Fibroblast of pulmonary artery (primary cell): ENCODE measurements at places on chromosomes 12 and 14.

DNA sequence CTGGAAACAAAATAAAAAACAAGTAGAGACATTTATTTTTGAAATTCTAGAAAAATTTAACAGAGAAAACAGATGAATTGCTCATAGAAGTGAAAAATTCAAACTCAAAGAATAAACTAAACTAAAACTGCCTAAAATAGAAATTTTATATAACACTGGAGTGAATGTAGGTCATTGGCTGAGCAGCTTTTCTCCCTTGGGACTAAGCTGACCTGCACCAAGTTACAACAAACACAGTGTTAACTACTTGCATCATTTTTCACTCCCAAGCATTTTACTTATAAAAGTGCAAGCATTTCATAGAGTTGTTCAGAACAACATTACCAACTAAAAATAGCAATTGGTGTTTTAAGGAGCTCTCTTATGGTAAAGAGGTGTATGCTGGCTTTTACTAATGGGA lies 298.1 kb downstream of the MED13L start:
- no peak for DNase-seq

GRCh38 chr12:12642916-12643315 lies 31.2 kb downstream of the CREBL2 start:
- no peak for DNase-seq

- no peak for DNase-seq
Measured at GRCh38 chr12:92063641-92064040, 82.0 kb downstream of the BTG1 start.

GRCh38 chr14:50943943-50944646 lies at the start of gene PYGL:
PYGL (minus strand) TSS chr14:50944483; CDS start chr14:50944403, 80 bp downstream.
- DNase-seq, result peak; percentile 71

- peak; percentile 53 for DNase-seq
Measured at GRCh38 chr12:30329281-30329680, 366.4 kb downstream of the IPO8 start.

DNA sequence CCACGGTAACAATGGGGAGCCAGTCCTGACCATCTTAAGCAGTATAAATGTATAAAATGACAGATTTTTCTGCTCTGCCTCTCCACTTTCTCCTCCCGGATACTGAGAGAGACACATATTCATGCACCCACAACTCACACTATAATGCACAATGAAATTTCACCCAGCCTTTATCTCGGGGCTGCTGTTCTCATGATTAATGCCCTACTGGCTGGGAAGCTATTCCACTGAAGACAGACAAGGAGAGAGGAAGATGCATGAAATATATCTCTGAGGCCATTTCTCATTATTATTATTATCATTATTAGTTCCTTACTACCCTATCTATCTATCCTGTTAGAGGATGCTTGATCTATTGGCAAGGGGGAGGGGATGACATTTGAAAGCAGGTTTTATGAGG lies 501.7 kb downstream of the DIO2 start:
- no peak for DNase-seq

GRCh38 chr12:107320033-107320928 lies 226.9 kb upstream of the CRY1 start:
- peak; percentile 45 for DNase-seq

DNA sequence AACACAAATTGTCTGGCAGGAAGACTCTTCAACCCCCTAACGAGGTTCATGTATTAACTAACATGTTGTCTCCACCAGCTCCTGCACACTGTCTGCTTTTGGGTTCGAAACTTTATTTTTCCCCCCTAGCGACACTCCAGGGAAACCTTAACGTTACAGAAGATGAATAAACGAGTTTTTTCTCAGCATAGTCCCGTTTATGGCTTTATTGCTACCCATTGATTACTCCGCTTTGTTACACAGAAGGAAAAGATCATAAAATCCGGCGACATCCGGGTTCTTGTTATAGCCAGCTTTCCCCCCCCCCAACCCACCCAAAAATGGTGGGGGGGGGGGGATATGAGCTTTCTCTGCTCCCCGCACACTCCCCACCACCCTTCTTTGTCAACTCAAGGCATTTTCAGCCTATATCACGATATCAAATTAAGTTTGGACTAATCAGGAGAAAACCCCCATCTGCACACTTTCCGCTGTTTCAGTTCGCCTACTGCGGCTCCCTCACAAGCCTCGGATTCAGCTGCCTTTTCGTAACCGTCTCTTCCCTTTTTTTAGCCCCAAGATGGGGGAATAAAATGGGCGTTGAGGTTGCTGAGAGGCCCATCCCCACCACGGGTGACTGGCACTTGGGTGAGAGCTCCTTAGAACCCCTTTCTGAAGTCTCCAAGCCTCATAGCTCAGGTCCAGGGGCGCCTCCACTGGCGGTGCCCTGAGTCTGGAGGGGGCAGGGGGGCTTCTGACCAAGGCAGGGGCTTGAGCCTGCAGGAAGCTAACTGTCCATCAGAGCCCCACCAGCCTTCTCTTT lies 1.4 kb upstream of the HOXC6 start:
- DNase-seq, result no peak

GRCh38 chr12:132522592-132523380 lies 32.8 kb downstream of the FBRSL1 start:
- no peak for DNase-seq

- DNase-seq, result no peak
Measured at GRCh38 chr12:110566993-110567392, 16.1 kb downstream of the PPTC7 start.

- DNase-seq, result no peak
Measured at GRCh38 chr12:103530307-103531066, 34.7 kb upstream of the C12orf42 start.

- no peak for DNase-seq
Measured at GRCh38 chr12:15778126-15778525, 11.1 kb downstream of the EPS8 start.

DNA sequence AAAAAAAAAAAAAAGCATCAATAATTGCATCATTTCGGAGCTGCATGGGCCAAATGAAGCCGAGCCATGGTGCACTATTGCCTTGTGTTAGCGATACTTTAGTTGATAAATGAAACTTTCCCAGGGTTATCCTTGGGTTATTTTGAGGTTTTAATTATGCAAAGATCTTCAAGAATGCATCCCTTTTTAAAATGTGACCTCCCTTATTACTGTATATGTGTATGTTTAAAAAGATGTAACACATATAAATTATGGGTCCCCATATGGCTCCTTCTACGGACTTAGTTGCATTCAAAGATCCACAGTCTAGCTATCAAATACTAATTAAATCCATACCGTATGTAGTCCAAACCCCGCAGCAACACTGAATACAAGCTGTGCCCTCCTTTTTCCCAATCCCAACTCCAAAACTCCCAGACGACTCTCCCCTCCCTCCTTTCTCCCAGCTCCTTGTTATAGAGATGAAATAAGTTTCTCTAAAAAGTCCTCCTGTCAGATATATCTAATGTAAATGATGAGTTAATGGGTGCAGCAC lies 129.3 kb upstream of the MAP1LC3B2 start:
- no peak for DNase-seq

DNA sequence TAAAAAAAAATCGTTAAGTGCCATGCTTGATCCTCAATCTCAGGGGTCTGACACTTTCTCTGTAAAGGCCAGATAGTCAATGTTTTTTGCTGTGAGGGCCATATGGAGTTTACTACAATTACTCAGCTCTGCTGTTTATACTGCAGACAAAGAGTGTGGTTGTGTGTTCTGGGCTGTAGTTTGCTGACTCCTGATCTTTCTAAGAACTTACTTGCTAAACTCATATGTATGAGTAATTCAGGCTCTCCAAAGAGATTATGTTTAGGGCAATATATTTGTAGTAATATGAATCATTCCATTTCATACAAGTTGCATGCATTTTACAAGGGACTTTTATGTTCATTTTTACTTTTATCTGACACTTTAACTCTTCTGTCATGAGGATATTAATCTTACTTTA lies 188.2 kb downstream of the TMTC2 start:
- DNase-seq, result peak; percentile 20
